Activated T-cell treated with anti-CD3 and anti-CD28 coated beads for 4 hours (primary cell): ENCODE measurements at places on chromosomes 11 and 22.
A peak's percentile ranks its signal among the peaks of the same experiment; 100 is the strongest.

- peak; percentile 58 for DNase-seq
These were observed 7.1 kb downstream of the MS4A6E start for GRCh38 chr11:60334005-60334620.

GRCh38 chr11:95374105-95374504, 143.1 kb upstream of the SESN3 start:
- no peak for DNase-seq

DNA sequence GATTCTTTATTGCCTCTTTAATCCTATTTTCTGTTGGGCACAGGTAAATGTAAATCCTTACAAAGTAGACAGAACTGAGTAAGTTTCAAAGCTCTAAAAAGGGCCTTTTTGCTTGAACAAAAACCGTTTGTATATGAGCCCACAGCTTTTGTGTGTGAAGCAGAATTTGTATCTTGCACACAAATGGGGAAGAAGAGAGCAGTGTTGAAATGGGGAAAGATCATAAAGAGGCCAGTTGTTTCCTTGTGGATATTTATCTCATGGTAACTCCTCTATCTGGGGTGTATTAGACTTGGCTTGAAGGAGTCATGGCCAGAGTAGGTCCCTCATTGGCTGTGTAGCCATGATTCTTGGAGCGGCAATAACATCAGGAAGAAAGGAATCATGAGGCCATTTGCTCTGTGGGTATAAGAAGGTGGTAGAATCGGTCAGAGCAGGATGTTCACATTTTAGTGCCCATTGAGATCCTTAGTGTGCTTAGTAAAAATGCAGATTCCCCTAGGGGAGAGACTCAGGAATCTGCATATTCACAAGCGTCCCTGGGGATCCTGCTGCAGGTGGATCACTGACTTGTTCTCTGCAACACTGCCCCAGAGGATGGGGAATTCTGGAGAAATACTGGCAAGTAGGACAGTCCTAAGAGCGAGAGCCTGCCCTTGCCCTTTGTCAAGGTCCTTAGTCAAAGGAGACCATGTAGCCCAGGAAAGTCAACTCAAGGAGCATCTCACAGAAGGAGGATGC, 126.5 kb downstream of the LDLRAD3 start:
- DNase-seq = no peak

GRCh38 chr22:46432164-46433068, 96.9 kb downstream of the TRMU start:
- peak; percentile 25 for DNase-seq

DNA sequence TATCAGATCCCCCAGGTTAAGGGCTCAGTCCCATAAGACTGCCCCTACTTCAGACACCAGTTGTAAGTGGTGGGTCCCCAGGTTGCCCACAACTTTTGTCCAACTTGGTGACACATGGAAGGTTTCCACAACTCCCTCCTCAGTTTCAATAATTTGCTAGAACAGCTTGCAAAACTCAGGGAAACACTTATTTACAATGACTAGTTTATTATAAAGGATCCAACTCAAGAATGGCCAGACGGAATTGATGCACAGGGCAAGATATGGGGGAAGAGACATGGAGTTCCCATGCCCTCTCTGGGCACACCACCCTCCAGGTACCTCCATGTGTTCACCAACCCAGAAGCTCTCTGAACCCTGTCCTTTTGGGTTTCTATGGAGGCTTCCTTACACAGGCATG, 5.6 kb downstream of the APOL6 start:
- no peak for DNase-seq

GRCh38 chr11:29781268-29781667, 235.6 kb downstream of the KCNA4 start:
- no peak for DNase-seq

DNA sequence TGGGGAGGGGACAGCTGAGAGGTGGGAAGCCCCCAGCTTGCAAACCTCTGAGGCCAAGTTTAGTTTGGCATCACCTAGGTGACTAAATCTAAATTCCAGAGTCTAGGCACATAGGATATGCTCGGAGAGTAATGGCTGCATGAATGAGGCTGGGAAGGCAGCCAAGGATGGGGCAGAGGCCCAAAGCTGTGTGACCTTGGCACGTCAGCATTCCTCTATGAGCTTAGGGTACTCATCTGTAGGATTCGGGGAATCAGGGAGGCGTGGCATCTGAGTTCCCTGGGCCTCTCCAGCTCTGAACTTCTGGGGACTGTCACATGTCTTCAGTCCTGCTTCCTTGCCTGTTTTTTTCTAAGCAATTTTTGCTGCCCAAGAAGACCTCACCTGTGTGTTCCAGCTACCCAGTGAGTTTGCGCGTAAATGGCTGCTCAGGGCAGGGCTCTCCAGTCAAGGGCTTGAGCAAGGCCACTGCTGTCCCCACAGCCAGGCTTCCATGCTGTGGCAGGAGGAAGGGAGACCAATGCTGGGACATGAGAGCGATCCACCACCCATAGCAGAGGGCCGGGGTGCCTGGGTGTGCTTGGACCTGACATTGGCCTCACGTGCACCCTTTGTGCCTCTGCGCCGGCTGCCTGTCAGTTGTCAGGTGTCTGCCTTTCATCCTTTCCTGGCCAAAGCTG, 13.9 kb downstream of the DAGLA start:
- no peak for DNase-seq

DNA sequence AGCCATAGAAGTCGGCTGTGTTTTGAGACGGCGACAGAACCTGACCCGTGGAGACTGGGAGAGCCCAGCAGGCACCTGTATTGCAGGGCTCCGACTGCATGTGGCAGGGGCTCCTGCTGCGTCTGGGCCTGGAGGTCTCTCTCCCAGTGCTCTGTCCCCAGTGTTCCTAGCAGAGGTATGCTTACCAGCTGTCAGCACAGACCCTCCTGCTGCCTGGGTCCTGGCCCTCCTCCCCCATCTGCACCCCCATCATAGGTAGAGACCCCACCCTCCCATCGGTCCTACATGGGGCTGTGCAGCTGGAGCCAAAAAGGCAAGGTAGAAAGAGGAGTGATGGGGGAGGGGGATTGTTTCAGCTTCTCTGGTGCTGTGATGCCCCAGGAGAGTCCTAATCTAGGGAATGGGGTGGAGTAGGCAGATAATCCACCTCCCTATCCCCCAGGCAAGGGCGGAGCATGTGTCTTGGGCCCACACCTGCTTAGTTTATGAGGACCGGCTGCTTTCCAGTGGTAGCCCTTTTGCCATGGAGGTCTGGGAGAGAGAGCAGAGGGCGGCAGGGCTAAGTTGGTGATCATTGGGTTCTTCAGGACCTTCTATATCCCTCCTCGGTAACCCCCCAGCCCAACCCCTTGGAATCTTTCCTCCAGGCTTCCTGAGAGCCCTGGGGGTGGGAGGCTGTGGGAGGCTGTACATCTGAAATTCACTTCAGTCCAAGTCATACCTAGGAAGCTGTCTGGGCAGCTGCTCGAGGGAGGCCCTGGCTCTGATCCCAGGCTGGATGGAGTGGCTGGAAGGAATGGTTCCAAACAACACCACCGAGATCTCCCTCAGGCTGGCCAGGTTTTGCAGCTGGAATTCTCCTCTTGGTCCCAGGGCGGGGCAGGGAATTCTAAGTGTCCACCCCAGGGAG, 5.3 kb downstream of the SLC7A4 start:
- DNase-seq = no peak

GRCh38 chr22:30469165-30469564, 2.7 kb downstream of the SEC14L3 start:
- no peak for DNase-seq

- no peak for DNase-seq
These were observed 164.0 kb upstream of the SYT13 start for GRCh38 chr11:45450189-45450588.

GRCh38 chr11:62087694-62088093, 36.1 kb upstream of the INCENP start:
- DNase-seq = no peak

GRCh38 chr11:15911377-15912044, 444.8 kb downstream of the SOX6 start:
- DNase-seq = no peak

GRCh38 chr11:108019870-108020540, 11.3 kb downstream of the CUL5 start:
- no peak for DNase-seq
